Jurkat, Clone E6-1 (cell line): ENCODE measurements at places on chromosomes 4 and X.

GRCh38 chr4:176635372-176636261, 157.1 kb downstream of the VEGFC start:
- no peak for DNase-seq

DNA sequence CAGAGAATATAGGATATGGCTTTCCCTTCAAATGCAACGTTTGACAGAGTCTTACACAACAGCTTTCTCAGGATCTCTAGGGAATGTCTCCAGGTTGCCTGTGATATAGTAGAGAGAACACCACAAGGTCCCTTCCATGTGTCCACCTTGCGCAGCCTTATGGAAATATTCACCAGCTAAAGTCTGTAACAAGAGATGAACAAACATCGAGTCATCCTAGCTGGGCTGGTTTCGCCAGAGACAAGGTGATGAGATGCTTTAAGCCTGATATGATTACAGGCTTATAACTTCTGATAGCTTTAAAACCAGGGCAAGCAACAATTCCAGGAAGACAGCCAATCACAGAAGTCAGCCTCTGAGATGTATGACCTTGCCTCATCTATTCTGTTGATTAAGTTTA, 83.8 kb downstream of the SEL1L3 start:
- DNase-seq: no peak

DNA sequence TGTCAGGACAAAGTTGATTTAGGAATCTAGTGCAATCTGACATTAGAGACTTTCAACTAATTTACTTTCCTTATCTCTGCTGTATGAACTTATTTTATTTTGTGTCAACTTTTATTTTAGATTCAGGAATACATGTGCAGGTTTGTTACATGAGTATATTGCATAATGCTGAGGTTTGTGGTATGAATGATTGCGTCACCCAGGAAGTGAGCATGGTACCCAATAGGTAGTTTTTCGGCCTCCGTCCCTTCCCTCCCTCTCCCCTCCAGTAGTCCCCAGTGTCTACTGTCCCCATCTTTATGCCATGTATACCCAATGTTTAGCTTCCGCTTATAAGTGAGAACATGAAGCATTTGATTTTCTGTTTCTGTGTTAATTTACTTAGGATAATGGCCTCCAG, 68.7 kb upstream of the TEX13D start:
- DNase-seq: no peak

DNA sequence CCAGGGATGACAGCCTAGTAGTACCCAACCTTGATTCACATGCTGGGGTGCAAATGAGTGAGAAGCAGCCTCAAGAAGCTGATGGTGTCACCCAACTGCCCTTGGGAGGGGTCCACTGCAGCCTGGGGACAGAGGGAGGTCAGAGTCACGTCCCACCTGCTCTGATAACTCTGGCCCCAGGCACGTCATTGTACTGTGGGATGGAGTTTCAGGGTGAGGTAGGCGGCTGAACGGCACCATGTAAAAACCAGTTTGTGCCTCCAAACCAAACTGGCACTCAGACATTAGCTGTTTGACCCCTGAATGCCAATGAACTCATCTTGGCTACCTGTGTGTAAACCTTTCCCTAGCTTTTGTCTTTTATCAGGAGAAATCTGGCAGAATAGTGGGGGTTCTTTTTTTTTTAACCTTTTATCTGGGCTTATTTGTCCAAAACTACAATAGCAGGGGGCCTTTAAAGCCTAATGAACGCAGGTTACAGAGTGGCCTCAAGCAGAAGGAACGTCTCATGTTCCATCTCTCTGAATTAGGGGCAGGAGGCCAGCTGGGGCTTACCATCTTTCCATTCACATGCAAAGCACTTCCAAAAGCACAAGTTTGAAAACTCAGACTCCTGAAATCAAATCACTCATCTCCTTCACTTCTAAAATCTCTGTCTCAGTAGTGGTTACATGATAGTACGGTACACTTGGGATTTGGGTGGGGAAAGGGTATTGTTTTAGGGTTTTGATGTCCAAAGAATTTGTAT, 89.4 kb downstream of the IRF2 start:
- DNase-seq: no peak

GRCh38 chr4:10677796-10678497, 6.6 kb downstream of the CLNK start:
- DNase-seq: no peak

- no peak for DNase-seq
Measured at GRCh38 chr4:68718447-68719074, 48.1 kb upstream of the UGT2B15 start.

DNA sequence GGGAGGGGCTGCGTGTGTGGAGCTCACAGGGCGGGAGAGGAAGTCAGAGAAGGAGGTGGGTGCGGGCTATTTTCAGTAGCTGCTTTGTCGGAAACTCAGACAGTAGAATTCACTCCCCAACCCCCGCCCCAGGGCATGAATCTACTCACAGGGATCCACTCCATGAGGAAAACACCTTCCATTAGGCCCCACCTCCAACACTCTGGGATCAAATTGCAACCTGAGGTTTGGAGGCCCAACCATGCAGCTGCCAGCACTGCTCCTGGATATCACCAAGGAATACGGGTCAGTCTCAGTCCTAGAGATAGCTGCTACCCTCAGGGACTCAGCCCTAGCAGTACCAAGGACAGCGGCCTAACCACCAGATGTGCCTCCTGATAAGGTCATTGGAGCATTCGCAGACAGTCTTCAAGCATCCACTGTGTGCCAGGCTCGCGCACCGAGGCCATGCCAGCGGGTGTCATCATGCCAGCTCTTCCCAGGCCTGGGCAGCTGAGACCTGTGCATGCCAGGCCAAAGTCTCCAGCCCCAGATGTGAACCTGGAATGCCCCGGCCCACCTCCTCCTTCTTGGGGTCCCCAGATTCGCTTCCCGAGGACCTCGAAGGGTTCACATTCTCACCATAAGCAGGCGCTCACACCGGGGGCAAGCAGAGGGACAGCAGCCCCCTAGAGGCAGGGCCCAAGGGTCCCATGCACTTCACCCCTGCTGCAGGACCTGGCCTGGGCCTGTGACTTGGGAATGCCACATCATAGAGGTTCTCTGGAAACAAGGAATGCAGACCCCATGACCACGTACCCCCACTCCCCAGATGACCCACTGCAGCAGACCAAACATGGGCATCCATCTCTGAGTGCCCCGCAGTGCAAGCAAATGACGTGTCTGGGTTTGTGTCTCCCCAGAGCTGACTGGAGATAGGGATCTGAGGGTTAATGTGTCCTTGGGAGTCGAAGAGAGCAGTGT, 102.3 kb downstream of the ADRA2C start:
- peak; percentile 16 for DNase-seq

DNA sequence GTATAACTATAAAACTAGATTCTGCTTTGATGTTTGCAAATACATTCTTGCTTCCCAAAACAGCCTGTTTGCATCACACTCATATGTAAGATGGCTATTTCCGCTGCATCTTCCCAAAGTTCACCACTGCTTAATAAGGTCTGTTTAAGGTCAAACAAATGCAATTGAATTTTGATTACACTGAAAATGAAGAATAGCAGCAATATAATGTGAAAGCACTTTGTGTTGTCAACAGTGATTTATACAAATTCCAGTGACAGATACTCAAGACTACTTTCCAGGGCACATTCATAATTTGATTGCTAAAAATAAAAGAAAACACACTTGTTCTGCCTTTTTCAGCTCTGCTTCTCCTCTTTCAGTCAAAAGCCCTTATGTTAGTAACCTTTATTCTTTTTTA, 8.1 kb upstream of the PGAM4 start:
- DNase-seq: no peak

DNA sequence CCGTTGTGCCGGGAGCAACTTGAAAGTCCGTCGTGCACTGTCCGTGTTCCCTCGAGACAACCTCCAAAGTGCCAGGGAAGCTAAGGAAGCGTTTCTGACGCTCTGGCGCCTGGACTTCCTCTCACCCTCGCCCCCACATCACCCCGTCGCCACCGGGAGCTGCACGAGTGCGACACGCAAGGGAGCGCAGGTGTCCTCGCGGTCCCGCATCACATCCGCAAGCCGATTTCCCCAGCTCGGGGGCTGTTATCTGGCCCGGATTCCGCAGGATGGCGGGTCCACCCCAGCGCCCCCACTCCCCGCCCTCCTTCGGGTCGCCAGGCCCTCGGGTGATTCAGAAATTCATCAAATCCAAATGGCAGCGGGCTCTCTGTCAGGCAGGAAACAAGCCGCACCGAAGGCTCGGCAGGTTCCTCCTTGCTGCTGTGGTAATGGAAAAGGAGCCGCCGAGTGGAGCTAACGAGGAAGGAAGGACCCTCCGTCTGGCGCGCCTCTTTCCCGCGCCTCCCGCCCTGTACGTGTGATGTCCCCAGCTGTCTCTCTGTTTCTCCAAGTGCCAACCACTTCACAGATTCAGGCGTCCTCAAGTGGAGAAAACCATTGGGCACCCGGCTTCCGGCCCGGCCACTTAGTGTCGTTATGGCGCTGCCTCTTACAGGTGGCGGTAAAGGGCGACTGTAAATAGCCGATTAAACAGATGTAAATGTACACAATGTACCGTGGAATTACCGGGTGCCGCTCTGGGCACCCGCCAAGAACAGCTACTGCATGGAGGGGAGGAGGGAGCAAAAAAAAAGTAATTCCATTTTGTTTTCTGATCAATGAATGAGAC, 921 bp upstream of the SETD7 start:
- peak; percentile 40 for DNase-seq

- no peak for DNase-seq
Measured at GRCh38 chr4:169906104-169906503, 120.1 kb downstream of the MFAP3L start.

DNA sequence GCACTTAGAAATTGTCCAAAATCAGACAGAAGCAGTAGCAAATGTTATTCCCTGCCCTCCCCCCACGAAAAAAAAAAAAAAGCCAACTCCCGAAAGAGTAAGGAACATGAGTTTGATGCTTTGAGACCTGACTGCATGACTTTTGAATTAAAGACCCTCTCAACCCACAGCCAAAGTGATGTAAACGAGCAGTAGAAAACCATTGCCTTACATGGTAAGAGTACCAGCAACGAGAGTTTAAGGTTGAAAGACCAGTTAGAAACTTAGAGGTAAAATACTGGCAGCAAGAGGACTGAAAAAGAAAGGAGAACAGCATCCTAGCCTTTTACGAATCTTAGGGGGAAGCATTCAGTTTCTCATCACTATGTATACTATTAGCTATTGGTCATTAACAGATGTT, 10.0 kb upstream of the ANXA10 start:
- DNase-seq: no peak
